ENCODE measurements at places on chromosomes 6 and 20. TPM values are rescaled to one million over a fixed set of nuclear protein-coding genes. Genes with fewer than 3 reads are reported as not detected.

DNA sequence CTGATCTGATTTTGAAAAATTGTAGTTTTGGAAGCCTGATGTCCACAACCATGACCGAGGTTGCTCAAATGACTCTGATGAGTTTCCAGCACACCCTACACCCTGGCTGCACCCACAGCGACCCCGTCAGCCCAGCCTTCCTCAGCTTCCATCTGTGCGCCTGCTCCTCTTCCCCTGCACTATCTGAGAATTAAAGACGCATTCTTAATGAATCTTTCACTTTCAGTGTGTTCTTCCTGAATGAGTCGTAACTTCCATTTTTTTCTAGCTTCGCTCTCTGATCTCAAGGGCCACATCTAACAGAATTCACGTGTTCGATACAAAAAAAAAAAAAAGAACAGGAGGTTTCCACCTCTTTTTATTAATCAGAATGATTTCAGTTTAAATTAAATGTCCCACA is 21.3 kb upstream of the RREB1 start:
- DNase-seq, result no peak

- DNase-seq, result no peak
Measured at GRCh38 chr6:133392641-133393040, 151.5 kb downstream of the EYA4 start.

GRCh38 chr6:108760126-108761050 is 87.8 kb upstream of the ARMC2 start:
- DNase-seq, result no peak

DNA sequence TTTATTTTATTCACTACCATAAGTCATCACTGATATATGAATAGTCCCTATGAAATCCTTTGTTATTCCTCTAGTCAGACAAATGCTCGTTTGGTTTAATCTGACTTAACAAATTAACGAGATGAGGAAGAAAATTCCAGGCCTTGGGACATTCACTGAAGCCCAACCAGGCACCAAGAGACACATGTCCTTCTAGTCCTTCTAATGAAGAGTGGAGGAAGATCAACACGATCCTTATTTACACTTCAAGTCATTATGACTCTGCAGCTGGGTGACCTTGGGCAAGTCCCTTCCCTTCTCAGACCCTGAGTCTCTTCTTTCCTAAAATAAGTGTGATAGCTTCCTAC is 117.5 kb downstream of the CEBPB start:
- DNase-seq, result no peak

- peak; percentile 11 for DNase-seq
Measured at GRCh38 chr6:163711615-163712565, 297.4 kb downstream of the QKI start.

DNA sequence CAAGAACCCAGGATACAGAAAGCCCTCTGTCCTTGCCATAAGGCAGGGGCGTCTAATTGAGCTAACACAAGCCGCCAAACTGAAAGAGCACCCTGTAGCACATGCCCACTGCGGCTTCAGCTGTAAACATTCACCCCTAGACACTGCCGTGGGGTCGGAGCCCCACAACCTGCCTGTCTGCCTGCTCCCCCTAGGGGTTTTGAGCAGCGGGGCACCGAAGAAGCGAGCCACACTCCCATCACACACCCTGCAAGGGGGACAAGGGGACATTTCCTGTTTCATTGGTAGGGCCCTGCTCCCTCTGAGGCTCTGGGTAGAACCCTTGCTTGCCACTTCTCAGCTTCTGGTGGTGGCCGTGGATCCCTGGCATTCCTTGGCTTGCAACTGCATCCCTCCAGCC is 45.2 kb upstream of the BCLAF1 start:
- DNase-seq, result no peak

- no peak for DNase-seq
Measured at GRCh38 chr6:164274493-164274892, 860.0 kb downstream of the QKI start.

GRCh38 chr20:50594591-50595432 is 84.6 kb downstream of the PTPN1 start:
- DNase-seq, result no peak

GRCh38 chr6:99512033-99512432 is 3.2 kb downstream of the USP45 start:
- no peak for DNase-seq

DNA sequence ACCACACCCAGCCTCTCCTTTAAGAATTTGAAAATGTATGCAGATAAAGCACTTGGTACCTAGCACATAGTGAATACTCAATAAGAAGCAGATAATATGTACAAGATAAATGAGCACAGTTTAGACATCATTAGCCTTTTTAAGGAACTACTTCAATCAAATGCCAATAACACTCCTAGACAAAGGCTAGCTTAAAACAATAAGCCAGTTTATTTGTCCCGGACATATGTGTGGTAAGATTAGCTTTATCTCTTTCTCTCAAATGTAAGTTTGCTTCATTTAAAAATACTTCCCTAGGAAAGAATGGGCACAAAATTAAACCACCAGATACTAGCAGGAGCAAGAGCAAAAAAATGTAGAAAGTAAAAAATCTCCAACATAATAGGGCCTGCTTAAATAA is 73.8 kb downstream of the MAP3K5 start:
- no peak for DNase-seq

DNA sequence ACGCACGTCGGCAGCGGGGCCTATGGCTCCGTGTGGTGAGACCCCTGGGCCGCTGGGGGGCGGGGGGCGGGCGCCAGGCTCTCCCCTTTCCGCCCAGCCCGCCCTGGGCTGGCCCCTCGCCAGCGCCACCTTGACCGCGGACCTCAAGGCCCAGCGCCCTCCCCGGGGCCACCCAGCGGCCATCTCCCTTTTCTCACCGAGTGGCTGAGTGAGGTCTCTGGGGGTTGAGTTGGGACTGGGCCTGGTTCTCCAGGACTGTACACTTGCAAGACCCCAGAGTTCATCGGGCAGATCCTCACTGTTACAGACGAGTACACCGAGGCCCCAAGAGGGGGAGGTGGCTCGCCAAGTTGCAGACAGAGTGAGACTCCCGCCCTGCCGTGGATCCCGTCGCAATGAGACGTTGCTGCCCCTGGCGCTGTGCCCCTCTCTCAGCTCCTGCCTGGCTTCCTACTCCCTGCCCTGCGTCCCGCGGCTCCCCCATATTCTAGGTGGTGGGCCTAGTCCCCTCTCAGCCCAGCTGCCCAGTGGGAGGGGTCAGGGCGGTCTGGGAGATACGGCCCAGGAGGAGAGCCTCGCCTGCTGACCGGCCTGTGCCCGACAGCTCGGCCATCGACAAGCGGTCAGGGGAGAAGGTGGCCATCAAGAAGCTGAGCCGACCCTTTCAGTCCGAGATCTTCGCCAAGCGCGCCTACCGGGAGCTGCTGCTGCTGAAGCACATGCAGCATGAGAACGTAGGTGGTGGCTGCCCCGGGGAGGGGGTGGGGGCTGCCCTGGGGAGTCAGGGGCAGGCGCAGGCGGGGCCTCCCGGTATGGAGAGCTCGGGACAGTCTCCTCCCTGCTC is 576 bp downstream of the MAPK13 start:
- peak; percentile 73 for DNase-seq

DNA sequence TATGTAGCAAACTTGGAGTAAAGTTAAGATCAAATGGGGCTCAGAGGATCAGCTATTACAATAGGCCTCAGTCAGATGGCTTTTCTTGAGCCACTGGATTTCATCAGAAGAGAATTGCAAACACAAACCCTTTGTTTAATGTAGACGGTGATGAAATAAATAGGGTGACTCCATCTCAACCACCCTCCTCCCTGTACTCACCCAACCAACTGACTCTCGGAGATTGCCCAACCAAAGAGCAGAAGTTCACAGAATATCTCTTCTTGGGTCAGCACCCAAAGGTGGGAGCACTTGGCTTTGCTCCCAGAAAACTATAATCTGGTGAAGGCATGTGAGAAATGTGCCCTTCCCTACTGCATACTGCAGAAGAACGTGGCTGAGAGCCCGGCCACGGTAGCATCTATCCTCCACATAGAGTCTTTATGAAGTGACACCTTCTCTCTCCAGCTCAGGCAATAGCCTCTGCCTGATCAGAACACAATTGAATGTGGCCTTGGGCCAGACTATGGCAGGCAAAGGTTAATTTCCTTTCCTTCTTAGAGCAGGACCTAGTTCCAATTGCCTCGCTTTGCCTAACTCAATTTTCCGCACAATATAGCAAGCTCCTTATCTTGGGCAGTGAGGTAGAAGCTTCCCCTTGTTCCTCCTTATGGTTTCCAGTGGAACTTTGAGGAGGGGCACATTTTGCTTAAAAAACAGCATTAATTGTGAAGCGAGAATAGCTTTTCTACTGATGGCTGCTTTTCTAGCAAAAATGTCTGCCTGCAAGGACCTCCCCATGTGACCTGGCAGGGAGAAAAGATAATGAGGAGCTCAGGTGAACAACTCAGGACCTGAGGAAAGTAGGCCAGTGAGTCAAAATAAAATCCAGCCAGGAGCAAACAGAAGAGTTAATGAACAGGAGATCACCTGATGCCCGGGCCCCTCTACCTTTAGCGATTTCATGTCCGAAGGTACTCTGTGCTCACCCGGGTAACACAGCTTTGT is 79.4 kb downstream of the GFOD1 start:
- peak; percentile 100 for DNase-seq

GRCh38 chr20:40703975-40704530 is 15.0 kb upstream of the MAFB start:
- DNase-seq, result no peak

DNA sequence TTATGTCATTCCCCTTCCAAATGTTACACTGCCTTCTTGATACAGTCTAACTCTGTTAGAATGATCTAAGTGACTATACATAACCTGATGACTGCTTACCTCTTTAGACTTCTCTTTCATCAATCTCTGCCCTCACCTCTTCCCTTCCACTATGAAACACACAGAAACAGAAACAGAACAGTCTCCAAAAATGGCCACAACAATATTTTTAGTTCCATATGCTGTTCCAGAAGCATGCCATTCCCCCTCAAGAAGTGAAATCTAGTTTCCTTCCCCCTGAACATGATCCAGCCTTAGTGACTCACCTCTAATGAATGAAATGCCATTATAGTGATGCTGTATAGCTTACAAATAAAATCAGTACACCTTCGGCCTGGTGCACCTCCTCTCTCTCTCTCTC is 229.3 kb upstream of the TENT5A start:
- DNase-seq, result no peak

- peak; percentile 42 for DNase-seq
Measured at GRCh38 chr6:129575378-129576118, 134.4 kb downstream of the ARHGAP18 start.

- peak; percentile 33 for DNase-seq
Measured at GRCh38 chr20:38617011-38617829, 15.6 kb downstream of the ARHGAP40 start.

DNA sequence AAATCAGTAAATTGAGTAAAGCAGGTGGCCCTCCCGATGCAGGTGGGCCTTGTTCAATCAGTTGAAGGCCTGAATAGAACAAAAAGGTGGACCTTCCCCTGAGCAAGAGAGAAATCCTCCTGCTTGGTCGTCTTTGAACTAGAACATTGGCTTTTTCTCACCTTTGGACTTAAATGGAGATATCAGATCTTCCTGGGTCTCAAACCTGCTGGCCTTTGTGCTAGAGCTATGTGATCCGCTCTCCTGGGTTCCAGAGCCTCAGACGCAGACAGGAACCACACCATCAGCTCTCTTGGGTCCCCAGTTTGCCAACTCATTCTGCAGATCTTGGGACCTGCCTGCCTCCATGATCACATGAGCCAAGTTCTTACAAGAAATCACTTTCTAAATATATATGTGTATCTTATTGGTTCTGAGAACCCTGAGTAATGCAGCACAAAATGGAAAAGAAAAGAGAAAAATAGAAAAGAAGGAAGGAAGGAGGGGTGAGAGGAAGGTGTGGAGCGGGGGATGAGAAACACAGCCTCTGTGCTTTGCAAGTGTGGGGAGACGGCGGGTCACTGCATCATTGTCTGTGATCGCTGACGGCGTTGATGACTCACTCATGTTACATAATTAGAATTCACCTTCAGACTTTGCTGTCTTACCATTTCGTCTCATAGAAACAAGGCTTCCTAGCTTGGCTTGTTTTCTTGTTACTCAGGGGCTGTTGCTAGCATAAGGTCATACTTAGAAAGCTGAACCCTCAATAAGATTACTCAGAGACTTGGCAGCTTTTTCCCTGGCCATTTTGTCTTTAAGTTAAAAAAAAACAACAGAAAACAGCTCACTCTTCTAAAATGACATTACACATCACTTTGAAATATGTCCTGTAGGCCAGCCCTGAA is 85.7 kb upstream of the NEDD9 start:
- DNase-seq, result peak; percentile 82

DNA sequence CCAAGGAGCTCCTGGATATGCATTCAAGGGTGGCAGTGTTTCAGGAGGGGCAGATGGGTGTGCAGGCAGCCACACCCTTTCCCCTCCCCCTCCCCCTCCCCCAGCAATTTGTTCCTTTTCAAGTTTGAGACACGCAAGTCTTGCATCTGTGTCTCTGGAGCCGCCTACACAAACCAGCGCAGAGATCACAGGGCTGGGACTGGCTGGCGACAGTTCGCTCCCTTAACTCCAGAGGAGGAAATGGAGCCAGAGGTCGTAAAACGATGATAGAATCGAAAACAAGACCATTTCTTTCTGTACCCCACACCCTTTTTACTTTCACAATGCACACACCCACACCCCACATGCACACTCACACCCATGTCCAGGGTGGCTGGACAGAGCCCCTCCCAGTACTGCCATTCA is 163.1 kb downstream of the LY86 start:
- DNase-seq, result no peak

- DNase-seq, result no peak
Measured at GRCh38 chr20:56352345-56353055, 6.3 kb upstream of the FAM210B start.

- no peak for DNase-seq
Measured at GRCh38 chr6:97129106-97129505, 153.9 kb downstream of the MMS22L start.

DNA sequence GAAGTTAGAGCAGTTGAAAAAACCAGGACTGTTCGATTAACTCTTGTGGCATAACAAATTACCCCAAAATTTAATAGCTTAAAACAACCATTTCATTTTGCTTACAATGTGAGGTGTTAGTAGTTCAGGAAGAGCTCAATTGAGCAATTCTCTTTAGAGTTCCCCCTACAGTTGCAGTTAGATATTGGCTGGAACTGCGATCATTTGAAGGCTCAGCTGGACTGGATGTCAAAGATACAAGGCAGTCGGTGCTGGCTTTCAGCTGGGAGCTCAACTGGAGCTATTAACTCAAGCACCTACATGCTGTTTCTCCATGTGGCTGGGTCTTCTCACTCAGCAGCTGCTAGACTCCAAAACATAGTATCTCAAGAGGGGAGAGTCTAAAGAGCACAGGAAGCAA is 96.0 kb upstream of the LOC128125822 start:
- peak; percentile 60 for DNase-seq

Gene GATA5
- total RNA-seq, result 0.39 TPM

Gene PREP
- total RNA-seq, result 32.2 TPM

Gene DUSP22
- 29.1 TPM for total RNA-seq

Gene SCGN
- total RNA-seq, result 29.0 TPM

Gene RUNX2
- total RNA-seq, result not detected

Gene SLC24A3
- total RNA-seq, result not detected

Gene PKHD1
- total RNA-seq, result 0.10 TPM

Gene RRBP1
- total RNA-seq, result 222 TPM

Gene TGM3
- total RNA-seq, result not detected

Measured in HepG2 (cell line).